ENCODE measurements at places on chromosomes 11 and 22.

- DNase-seq, result no peak
Measured at GRCh38 chr11:130146796-130147195, 12.8 kb upstream of the ST14 start.

DNA sequence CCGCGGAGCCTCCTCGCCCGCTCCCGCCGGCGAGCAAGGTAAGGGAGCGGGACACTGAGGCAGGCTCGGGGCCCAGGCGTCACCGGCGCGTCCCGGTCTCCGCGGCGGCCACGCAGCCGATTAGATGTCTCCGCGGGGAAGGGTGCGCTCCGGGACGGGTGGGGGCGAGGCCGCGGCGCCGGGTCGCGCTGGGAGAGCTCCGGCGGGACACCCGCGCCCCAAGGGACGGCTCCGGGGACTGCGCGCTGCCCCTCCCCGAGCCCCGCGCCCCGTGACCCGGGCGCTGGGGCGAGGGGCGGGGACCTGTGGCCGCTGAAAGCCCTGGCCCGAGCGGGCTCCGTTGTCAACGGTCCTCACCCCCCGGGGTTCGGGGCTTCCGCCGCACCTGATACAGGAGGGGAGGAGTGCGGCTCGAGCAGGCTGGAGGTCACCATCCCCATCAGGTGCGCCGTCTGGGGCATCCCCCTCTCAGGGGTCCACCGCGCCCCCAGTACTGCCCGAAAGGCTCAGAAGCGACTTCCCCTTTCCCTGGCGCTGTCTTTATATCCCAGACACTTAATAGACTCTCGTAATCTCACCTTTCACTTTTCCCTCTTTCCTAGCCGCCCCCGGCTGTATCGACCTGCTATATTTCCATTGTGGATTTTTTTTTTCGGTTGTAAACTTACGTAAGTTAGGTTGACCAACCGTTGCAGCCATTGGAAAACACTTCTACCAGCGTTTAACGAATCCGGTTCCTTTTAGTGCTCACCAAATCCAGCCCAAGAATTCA lies 573 bp downstream of the PPFIA1 start:
- peak; percentile 34 for DNase-seq

GRCh38 chr11:121895919-121896318 lies 220.1 kb downstream of the BLID start:
- no peak for DNase-seq

- DNase-seq, result no peak
Measured at GRCh38 chr22:38338772-38339379, 21.6 kb upstream of the CSNK1E start.

GRCh38 chr11:74559110-74559933 lies 33.1 kb upstream of the POLD3 start:
- no peak for DNase-seq
